ENCODE measurements at places on chromosomes 7 and 10.

GRCh38 chr7:74138945-74139843 lies 35.0 kb upstream of the EIF4H start:
- DNase-seq: no peak

DNA sequence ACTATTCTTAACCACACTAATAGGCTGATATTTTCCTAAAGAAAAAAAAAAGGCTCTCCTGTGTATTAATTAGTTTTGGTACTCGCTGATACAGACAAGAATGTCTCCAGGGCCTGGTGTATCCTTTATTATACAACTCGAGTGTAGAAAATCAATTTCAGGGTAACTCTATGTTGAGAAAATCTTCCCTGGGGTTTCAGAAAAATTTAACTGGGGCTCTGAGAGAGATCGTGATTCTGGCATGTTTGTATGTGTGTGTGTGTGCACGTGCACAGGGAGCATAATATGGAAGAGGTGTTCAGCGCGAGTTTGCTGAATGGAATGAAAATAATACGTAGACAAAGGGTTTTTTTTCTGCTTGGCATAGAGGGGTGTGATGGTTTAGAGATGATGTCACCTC lies 496.8 kb downstream of the GPAM start:
- no peak for DNase-seq

DNA sequence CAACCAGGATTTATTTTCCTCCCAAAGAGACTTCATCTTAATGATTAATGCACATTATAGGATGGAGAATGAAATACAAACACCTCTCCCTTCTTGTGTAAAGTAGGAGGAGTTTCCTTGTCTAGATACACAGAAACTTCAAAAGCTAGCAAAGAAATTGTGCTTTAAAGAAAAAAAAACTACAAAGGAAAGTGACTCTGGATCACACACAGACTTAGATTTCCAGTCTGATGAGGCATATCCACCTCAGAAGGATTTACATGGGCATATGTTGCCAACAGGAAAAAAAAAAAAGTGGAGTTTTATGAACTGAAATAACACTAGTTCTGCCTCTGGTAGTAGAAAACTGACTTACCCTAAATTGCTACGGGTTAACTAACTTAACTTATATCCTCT lies 449.6 kb downstream of the KCNMA1 start:
- no peak for DNase-seq

DNA sequence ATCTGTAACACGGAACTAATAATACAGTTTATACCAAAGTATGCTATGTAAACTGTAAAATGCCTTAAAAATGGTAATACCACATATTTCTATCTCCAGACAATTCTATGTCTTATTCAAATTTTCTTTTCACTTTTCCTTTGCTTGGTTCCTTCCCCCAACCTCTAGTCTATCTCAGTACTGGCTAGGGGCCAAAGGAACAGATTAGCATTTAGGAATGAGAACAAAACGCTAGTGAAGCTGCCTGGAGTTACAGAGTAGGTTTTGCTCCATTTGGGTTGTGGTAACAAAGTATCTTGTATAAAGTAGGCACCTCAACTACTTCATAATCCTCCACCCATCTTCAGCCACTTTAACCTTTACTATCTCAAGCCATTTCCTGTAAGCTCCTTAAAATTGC lies 94.1 kb downstream of the HBP1 start:
- DNase-seq: no peak

Measured in hematopoietic multipotent progenitor cell treated with erythropoietin and hydrocortisone succinate and interleukin-3 and kit ligand, for 8 days (in vitro differentiated cells).